ENCODE measurements at places on chromosomes 3 and 15. TPM values are rescaled to one million over a fixed set of nuclear protein-coding genes. Genes with fewer than 3 reads are reported as not detected.
A peak's percentile ranks its signal among the peaks of the same experiment; 100 is the strongest.

DNA sequence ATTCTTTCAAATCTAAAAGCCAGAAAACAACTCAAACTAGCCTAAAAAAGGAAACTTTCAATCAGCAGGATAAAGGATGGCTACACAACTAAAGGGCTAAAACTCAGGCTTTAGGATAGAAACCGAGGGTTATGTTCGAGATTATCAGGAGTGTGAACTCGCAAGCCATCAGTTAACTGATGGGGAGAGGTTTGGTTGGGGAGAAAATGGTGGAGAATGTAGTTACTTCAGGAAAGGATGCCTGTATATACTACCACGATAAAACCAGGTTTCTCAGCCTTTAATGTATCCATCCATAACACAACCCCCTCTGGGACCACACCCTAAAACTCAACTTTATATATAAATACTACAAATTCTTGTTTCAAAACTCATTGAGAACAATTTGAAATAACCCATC is 22.2 kb downstream of the TRA2B start:
- no peak for DNase-seq

GRCh38 chr3:187978433-187979011 is 175.4 kb upstream of the LPP start:
- DNase-seq: no peak

Gene TMEM108
- total RNA-seq: not detected

Gene LRRC28
- 13.4 TPM for total RNA-seq

GRCh38 chr15:76056931-76057330 is 2.9 kb upstream of the TMEM266 start:
- DNase-seq: peak; percentile 9

Gene NOX5
- not detected for total RNA-seq

Gene PEX5L
- not detected for total RNA-seq

DNA sequence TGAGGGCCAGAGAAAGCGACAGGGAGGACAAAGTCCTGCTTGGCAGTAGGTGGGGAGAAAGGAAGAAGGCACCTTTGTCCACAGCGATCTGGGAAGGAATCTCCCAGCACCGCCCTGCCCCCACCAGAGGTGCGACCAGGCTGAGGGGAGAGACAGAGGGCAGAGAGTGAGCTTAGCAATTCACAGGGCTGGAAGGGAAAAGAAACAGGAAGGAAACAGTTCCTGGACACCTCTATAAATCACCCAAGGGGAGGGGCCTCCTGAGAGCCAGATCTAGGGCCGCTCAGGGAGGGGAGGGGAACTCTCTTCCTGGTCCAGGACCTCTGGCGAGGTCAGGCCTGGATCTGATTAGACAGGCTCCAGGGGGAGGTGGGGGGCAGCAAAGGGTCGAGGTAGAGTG is 35.4 kb downstream of the RNU5B-1 start:
- DNase-seq: peak; percentile 47

Gene MOBP
- not detected for total RNA-seq

DNA sequence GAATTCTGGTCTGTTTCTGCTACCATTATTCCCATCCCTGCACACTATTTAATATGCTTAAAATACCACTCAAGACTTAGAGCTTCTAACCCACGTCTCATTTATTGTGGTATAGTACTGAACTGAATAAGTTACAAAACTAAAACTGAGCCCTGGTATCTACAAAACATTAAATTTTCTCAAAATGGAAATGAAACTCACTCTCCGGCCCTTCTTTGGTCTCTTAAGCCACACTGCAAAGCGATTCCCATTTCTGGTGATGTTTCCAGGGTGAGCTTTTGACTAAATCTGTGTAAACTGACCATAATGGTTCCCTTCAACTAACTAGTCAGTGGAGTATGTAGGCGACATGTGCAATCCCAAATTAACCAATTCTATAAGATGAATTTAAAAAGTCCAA is 18.6 kb downstream of the KPNA4 start:
- DNase-seq: no peak

Gene DIPK2A
- total RNA-seq: 50.2 TPM

DNA sequence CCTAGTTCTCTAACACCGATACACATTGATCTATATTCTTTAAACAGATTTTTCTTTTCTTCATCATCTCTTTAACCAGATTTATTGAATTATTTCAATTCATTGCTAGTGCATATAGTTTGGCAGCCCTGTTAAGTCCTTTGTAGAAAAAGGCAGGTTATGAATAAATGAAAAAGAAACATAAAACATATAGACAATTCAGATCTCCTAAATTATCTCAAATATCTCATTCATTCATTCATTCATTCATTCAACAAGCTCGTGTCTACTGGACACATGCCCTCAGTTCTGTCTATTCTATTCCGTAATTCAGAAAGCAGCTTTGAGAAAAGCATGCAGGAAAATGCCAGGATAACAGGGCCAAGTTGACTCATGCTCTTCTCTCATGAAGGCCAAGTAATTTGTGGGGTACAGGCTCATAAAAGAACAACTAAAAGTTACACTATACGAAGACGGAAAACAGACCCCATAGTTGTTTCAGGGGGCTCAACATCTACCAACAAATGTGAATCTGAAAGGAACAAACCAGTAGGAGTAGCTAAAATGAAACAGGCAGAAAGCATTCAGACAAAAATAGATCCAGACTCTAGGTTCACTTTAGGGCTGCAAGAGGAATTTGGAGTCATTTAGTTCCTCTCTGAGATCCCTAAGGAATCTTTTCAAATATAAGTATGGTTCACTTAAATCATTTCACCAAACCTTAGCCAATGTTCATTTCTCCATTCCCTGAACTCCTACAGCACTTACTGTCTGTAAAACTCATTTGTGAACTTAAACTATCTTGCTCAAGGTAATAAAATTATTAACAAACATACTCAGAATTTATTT is 7.5 kb downstream of the ZNF148 start:
- DNase-seq: no peak

GRCh38 chr3:49500732-49501609 is 30.9 kb downstream of the DAG1 start:
- DNase-seq: peak; percentile 18

GRCh38 chr3:103169289-103169688 is 734.5 kb downstream of the ZPLD1 start:
- DNase-seq: no peak

DNA sequence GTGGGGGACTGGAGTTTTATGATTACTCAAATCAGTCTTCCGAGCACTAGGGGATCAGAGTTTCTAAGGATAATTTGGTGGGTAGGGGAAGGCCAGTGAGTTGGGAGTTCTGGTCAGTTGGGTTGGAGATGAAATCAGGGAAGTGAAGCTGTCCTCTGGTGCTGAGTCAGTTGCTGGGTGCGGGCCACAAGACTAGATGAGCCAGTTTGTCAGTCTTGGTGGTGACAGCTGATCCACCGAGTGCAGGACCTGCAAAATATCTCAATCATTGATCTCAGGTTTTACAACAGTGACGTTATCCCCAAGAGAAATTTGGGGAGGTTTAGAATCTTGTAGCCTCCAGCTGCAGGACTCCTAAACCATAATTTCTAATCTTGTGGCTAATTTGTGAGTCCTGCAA is 249.4 kb downstream of the FAM43A start:
- DNase-seq: no peak

DNA sequence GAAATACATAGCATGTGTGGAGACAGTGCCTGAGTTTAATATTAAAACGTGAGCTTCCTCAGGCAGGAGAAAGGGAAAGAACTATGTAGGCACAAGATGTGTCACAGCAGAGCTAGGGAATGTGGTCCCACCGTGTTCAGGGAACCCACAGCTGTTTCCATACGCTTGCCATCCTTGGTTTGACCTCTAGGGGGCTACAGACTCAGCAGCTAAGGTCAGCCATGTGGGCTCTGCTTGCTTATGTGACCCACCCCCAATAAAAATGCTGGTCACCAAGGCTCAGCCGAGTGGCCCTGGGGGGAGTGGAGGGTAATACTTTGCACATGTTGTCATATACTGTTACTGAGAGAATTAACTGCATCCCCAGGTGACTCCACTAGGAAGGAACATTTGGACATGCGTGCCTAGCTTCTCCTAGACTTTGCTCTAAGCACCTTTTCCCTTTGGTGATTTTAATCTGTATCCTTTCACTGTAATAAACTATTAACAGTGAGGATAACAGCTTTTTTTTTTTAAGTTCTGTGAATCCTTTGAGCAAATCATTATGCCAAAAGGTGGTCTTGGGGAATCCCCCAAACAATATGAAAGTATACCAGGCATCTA is 3.3 kb downstream of the TUBGCP5 start:
- peak; percentile 81 for DNase-seq

DNA sequence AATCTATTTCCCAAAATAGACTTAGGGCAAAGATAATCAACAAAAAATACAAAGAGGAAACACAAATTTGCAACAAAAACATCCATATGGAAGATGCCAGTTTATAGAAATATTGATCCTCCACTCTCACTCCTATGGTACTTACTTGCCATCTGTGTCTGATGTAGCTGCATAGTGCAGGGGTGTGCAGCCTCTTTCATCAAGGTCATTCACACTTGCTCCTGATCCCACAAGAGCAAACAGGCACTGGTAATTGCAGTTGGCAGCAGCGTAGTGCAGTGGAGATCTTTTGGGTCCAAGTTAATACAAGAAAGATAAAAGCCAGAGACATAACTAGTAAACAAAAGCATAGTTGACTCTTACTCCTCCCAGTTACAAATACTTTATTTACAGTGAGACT is 90.0 kb downstream of the ANKRD28 start:
- no peak for DNase-seq

- DNase-seq: peak; percentile 99
Observed at GRCh38 chr3:123642182-123642956, 57.5 kb upstream of the HACD2 start.

Gene PCLAF
- 80.0 TPM for total RNA-seq

Gene NR1I2
- total RNA-seq: 0.08 TPM

GRCh38 chr15:72197041-72197459 is 537 bp downstream of the GRAMD2A start:
- DNase-seq: no peak

Gene ZBBX
- not detected for total RNA-seq

DNA sequence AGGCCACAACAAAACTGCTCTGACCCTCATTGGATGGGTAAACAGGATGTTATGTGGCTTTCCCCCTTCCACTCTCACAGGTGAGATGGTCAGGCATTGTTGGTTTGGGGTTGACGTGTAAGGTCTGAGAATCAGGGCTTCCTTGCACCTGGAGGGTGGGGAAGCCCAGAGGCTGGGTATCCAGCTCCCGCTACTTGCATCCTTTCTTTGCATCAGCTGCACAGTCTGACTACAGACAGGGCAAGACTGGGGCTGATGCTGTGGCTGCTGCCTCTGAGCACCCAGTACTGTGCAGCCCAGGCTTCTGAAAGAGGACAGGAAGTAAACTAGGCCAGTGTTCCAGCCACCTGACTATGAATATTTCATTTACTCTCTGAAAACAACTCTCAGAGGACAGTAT is 58.0 kb upstream of the ATP2B2 start:
- DNase-seq: no peak

GRCh38 chr15:29924750-29925149 is 102.5 kb upstream of the TJP1 start:
- peak; percentile 60 for DNase-seq

DNA sequence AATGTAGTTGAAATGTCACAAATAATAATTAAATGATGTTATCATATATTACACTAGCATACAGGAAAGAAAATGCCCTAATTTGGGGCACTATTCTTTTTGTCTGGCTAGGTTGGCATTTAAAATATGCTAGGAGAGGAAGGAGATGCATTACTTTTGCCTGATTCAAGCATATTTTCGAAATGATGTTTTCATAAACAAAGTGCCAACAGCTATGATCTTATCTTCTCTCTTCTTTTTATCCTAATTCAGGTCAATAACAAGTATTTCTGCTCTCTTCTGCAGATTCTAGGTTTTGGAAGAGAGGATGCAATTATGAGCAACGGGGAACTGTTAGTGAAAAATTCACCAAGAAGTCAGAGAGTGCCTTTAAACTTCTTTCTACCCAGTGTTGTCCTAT is 55.8 kb upstream of the NR2F2 start:
- no peak for DNase-seq

- DNase-seq: no peak
Observed at GRCh38 chr3:31361371-31362273, 171.1 kb upstream of the STT3B start.

Gene PDCD7
- 9.9 TPM for total RNA-seq

DNA sequence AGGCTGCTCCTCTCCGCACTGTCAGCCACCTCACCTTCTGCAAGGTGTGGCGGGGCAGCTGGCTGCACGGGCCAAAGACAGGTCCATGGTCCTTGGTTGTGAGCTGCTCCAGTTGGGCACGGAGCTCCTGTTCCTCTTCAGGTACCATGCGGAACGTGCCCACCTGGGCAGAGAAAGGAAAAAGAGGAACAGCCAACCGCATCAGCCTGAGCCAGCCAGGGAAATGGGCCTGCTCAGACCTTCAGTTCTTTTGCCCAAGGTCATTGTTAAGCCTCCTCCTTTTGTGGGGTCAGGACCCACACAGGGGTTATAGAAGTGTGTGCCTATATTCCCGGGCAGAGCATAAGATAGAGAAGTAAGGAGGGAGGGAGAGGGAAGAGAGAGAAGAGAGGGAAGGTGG is 2.8 kb downstream of the RLBP1 start:
- no peak for DNase-seq

- no peak for DNase-seq
Observed at GRCh38 chr3:178480795-178481194, 55.4 kb upstream of the KCNMB2 start.

DNA sequence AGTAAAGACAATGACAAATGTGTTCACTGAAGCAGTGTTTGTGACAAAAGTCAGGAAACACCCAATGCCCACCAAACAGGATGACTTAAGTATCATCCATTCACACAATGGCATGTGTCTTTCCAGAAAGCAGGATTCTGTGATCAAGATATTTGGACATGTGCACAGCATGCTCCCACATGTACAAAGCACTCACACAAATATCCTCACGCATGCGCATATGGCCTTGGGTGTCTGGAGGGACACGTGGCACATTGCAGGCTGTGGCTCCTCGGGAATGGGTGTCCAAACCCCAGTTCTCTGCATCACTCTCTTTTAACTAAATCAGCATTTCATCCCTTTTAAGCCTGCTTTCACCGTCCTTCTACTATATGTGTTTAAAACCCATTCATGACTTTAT is 130.5 kb downstream of the KLF13 start:
- DNase-seq: no peak

Gene MFSD1
- total RNA-seq: 25.1 TPM

DNA sequence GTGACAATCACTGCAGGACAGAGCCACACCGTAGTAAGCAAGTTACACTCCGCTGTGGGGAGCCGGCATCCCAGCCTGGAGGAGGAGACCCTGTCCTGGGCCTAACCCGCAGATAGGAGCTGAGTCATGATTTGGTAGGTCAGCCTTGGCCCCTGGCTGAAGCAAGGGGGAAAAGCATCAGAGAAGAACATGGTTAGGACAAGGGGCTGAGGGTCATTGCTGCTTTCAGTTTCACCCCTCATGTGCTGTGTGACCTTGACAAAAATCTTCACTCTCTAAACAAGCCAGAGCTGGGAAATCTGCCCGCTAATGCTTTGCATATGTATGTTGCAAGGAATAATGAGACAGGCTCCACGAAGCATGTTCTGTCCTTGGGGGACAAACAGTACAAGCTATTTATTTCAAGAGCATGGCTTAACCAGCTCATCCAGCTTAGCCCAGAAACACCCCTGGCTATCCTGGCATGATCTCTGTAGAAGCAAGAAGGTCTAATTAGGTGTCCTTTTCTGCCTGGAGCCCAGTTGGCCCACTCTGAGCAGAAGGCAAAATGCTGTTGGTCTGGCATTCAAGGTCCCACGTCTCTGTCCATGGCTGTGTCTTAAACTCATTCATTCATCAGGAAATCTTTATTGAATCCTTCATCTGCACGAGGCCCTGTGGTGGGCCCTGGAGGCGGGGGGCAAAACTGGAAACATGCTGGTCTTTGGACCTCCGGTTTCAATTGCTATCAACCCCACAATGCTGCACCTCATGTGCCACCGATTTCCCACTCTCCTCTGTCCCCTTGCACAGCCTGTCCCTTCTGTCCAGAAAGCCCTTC is 221.3 kb upstream of the LYSMD4 start:
- no peak for DNase-seq

Measured in HT-29 (cell line).